ENCODE measurements at places on chromosomes 7 and 10.

GRCh38 chr7:159191236-159191635, 46.6 kb upstream of the VIPR2 start:
- DNase-seq = no peak

GRCh38 chr10:78336402-78336791, 302.7 kb downstream of the RPS24 start:
- DNase-seq = no peak

DNA sequence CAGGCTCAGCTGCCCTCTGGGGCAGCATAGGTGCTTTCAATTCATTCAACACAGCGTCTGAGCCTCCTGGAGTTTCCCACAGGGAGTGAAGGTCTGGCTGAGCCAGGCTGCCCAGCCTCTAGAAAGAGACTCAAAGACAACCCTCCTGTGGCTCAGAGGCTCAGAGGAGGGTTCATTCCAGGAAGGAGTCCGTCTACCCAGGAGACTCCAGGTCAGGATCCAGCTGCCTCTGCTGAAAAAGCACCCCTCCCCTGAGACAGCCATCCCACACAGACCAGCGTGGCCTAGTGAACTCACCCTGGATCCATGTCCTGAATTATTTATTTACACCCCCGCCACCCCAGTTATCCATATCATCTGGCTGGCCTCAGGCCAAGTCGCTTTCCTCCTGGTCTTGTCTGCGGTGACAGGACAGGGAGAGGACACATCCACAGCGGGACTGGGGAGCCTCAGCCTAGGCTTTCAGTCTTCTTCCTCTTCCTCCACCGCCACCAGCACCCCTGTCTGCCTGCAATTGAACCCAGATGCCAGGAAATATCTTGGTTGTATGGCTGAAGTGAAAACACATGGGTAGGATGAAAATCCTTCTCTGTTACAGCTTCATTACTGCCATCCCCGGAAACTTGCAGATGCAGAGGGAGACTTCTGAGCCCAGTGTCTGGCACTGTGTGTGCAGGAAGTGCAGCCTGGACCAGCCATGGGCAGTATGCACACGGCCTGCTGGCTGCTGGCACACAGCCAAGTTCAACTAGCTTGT, 44.0 kb upstream of the COL13A1 start:
- DNase-seq = no peak

DNA sequence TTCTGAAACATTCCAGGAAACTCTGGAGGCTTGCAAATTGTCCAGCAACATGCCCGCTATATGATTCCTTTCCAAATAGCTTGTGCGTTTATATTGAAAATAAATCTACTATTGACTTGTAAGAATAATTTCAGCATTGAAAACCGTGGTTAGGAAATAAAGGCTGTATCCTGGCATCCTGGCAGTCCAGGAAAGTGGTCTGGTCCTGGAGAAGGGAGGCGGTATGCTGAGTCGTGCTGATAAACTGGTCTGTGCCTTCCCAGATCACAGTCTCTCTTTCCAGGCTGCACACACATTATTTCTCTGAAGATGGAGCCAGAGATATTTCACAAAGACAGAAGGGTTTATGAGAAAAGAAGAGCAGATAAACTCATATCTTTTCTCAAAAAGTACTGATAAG, 350.1 kb upstream of the COBL start:
- no peak for DNase-seq

- no peak for DNase-seq
These were observed 41.0 kb upstream of the ZMIZ2 start for GRCh38 chr7:44707558-44708230.

GRCh38 chr10:67622511-67622910, 73.5 kb downstream of the CTNNA3 start:
- no peak for DNase-seq

GRCh38 chr7:73972614-73973013, 55.4 kb upstream of the ELN start:
- DNase-seq = no peak

DNA sequence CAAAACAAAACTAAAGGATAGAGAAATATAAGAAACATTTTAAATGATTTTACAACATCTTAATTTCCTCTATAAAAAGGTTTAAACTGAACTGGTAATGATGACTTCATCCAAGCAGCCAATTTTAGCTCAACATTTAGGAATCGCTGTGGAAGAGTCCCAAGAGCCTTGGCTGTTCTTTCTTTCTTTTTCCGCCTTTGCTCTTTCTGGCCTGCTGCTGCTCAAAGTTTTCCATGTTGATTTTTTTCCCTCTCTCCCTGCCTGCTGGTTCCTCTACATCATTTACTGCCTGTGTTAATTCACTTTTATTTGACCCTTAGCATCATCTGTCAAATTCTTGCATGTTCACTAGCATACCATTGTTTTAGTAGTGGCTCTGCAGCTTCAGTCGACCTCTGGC, 146.9 kb downstream of the EVX1 start:
- DNase-seq = no peak

- no peak for DNase-seq
These were observed 43.3 kb upstream of the ADGRA1 start for GRCh38 chr10:133044401-133044811.

DNA sequence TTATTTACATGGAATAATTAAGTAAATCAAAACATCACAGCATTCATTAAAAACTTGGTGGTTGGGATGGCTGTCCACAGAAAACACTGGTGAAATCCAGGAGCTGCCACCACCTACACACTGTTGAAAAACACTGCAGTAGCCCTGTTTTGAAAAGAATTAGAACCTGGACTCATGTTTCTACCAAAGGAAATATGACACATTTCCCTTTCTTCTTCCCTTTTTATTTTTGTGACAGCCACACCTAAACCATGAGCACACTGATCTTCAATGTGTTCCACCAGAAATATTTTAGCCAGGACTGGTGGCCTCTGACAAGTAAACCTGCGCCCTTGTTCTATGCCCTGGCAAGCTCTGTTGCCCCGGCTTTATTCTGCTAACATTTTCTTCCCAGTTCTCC, 3.3 kb downstream of the TMEM140 start:
- DNase-seq = no peak

- DNase-seq = peak; percentile 14
These were observed 14.2 kb downstream of the VTI1A start for GRCh38 chr10:112461029-112461887.

GRCh38 chr10:88110822-88111221, 247.4 kb downstream of the PTEN start:
- DNase-seq = no peak

DNA sequence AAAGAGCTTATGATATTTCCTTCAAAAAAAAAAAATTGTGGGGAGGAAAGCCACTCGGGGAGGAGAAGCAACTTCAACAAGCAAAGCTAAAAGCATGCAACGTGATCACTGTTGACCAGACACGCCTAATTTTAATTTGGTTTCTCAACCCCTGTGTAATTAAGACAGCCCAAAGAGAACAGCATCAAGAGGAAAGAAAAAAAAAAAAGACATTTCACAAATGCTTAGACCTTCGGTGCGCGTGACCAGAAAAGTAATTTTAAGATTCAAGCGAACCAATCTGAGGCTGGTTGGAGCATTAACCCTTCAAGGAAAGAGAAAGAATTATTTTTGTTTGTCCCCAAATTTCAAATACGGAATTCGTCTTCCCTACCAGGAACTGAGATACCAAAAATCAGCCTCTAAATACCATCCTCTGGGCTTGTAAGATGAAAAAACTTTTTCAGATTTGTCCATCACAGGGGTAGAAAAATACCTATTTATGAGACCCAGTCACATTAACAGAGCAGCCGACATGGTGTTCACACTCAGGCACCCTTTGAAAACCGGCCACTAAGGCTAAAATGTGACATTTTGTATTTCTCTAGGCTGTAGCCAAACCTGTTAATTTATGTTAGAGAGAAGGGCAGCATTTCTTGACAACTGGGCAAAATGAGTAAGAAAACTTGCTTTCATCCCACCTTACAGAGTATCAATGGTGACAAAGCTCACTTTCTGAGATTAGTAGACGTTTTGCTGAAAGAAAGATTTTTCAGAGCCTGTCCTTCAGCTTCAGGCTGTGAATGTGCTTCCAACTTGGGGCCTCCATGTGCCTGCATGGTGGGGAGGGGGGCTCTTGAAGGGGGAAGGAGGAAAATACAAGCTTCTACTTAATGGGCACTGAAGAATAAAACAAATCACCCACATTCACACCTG, 179.9 kb upstream of the KLF14 start:
- no peak for DNase-seq

- DNase-seq = no peak
These were observed 146.2 kb upstream of the ASAH2 start for GRCh38 chr10:50397312-50398140.

DNA sequence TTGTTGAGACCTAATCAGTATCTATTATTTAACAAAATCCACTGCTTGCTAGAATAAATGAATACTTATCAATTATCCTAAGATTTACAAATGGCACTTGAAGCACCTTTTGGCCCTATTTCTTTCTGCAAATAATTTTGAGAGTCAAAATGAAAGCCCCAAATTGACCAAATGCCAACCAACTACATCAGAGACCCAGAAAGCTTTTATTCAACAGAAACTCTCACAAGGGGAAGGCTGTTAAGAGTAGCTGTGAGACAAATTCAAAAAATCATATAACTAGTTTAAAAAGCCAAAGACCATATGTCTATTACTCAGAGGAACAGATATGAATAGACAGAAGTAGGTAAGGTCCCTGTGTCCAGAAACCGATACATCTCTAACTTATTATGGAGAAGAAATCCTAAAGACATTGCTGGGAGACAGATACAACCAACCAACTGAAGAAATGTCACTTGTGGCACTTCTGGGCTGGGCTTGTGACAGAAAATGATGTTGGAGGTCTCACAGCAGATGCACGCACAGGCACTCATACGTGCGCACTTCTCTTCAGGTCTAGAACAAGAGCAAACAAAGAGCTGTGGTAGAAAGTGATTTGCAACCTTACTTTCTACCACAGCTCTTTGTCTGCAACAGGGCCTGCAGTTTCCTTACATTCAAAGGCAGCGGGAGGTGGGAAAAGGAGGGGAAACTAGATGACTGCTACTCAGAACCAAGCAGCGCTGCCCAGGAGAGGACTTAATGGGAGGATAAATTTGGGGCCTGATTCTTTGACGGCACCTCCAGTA, 58.6 kb upstream of the KCNIP2 start:
- DNase-seq = no peak

GRCh38 chr7:45253368-45253767, 95.8 kb downstream of the RAMP3 start:
- DNase-seq = no peak

- DNase-seq = no peak
These were observed 168.3 kb downstream of the VTI1A start for GRCh38 chr10:112615269-112615668.

DNA sequence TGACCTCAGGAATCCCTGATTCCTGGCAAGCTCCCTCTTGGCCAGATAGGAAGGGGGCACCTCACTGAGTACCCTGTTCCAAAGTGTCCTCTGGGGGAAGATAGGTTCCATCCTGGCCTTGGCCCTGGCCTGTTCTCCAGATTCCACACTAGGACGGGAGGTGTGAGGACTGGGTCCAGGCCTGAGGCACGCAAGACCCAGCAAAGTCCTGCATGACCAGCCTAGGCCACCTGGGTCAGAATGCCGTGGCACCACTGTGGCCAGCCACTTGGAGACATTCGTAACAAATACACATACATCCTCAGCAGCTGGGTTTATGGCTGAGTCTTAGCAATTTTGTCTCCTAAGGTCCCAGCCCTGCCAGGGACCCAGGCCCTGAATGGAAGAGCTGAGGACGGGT, 23.3 kb upstream of the TLX1 start:
- no peak for DNase-seq

- DNase-seq = no peak
These were observed 2.3 kb downstream of the GLRX3 start for GRCh38 chr10:130138479-130138866.

GRCh38 chr10:86693721-86694369, 25.5 kb downstream of the LDB3 start:
- peak; percentile 35 for DNase-seq

DNA sequence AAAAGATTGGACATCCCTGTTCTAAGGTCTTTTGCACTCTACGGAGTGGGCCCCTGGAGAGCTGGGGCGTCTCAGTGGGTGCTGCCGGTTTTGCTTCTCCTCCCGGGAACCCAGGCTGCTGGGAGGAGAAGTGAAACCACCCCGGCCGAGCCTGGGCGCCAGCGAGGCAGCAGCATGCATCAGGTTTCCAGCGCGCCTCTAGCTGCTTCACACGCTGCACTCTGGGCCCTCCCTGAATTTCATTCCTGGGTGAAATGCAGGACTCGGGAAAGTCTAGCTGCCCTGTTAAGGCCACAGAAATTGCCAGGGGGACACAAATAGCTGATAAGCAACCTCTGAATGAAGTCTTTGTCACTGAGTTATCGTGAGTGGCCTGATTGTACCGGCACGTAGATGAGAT, 127.4 kb downstream of the TRRAP start:
- no peak for DNase-seq

DNA sequence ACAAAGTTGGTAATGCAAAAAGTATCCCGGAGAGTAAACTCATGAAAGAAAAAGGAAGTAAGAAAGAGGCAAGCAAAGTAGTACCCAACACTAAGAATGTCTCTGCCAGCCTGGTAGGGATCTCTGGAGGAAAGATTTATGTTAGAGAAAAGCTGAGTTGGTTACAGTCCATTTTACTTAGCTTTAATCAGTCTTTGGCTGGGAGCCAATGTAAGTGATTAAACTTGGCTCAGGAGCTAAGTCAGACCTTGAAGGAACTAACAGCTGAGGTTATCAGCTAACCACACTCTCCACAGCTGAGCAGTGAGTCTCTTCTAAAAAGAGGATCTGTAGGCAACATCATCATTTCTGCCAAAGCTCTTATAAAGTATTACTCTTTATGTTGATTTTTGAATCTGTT, 148.0 kb downstream of the ANKRD7 start:
- no peak for DNase-seq

- peak; percentile 69 for DNase-seq
These were observed 52.5 kb downstream of the PRF1 start for GRCh38 chr10:70549962-70550458.

- DNase-seq = no peak
These were observed 130.8 kb upstream of the GPR26 start for GRCh38 chr10:123535386-123535785.

- no peak for DNase-seq
These were observed 372.3 kb upstream of the LRRN3 start for GRCh38 chr7:110718503-110719205.

DNA sequence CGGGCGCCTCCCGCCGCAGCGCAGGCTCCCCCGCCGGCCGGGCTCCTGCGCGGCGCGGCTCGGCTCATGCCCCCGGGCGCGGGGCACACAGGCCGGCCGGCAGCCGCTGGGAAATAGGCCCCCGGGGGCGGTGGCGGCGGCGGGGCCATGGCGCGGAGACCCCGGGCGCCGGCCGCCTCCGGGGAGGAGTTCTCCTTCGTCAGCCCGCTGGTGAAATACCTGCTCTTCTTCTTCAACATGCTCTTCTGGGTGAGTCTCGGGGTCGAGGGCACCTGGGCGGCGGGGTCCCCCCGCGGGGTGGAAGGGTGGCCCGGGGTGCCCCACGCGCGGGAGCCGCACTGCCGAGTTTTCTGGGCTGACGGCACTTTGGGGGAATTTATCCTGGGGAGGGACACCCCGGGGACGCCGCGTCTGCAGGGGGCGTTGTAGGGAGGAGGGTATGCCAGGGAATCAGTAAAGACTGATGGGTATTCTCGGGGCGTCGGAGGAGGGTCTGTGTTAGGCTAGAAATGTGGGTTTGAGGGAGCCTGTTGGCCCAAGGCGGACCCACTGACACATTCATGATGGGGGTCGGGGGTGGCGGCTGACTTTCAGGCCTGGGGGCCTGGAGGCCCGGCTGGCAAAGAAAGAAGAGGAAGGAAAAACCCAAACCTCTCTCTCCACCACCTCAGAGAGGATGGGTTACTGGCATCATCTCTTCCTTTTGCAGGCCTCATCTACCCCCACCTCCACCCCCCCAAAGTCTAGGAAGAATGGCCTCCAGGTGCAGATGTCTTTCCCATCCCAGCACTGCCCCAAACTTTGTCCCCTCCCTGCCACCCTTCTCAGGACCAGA, 544 bp downstream of the TSPAN33 start:
- peak; percentile 37 for DNase-seq

GRCh38 chr7:74183653-74184450, 9.7 kb downstream of the EIF4H start:
- no peak for DNase-seq
